ENCODE measurements at places on chromosomes 5 and 9.

DNA sequence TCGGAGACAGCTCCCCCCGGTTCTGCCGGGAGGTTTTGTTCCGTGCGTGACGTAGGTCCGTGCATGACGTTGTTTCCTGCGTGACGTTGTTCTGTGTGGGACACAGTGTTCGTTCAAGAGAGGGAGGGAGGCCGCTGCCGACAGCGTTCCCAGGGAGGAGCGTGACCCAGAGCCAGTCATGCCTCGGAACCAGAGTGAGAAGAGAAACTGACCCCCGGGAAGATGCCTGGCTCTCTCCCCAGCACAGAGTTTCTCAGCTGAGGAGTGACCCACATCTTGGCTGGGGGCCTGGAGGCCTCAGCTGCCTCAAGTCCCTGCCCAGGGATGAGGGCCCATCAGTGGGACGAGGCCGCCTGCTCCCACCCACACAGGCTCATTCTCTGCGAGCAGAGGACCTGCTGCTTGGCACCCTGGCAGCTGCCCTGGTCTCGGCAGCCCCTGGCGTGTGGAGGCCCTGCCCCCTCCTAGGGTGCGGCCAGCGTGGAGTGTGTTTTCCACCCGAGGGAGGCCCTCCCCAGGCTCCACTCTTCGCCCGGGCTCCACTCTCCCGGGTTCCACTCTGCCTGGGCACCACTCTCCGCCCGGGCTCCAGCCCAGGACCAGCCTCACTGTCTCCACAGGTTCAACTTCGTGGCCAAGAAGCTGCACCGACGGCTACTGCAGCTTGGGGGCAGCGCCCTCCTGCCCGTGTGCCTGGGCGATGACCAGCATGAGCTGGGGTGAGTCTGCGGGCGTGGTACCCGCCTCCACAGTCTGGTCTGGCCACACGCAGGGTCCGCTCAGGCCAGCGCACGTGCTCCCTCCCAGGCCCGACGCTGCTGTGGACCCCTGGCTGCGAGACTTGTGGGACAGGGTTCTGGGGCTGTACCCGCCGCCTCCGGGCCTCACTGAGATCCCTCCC, 7.9 kb downstream of the NDOR1 start:
- DNase-seq: no peak

DNA sequence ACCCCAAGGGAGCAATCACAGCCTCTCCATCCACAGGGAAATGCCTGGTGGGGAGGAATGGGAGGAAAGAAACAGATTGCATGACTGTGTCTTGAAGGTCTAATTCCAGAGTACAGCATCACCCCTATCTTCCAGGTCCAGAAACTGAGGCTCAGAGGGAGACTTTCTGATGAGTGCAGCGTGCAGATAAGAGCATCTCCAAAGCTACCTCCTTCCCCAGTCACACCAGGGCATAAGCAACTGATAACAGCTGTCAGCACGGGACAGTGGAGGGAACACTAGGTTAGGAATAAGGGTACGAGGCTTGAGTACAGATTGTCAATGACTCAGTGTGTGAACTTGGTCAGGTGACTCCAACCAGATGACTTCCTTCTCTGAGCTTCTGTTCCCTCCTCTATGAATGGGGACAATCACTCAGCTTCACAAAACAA, 126.9 kb downstream of the KCNIP1 start:
- no peak for DNase-seq

- no peak for DNase-seq
Measured at GRCh38 chr5:146461319-146461718, 14.2 kb downstream of the TCERG1 start.

DNA sequence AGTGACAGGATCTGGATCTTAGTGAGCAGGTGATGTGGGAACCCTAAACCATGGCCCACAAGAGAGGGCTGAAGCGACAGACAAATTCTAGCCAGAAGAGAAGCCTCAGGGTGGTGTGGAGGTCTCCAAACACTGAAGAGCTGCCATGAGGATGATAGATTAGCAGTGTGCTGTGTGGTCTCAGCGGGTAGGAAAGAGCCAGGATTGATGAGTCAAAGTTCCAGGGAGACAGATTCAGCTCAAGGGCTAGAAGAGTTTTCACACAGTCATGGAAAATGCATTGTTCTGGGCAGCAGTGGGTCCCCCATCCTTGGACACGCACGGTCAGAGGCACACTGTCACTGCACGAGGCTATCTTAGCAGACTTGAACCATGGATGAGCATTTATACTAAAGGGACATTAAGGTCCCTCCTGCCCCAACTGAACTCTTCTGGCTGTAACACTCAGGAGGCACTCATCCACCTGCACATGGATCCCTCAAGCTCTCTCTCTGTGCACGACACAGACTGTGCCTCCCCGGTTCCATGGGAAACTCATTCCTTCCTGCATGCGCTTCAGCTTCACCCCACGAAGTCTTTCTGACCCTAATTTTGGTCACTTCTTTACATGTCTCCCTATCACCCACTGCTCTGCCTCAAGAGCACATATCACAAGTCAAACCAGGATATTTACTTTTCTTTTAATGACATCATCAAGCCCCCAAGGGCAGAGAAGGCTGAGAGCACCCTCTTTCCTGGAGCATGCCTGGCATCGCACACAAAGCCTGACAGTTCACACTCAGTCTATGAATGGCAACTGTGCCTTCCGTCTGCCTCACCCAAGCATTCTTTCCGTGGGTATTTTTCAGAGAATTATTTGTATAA, 84.8 kb downstream of the TLE1 start:
- no peak for DNase-seq

GRCh38 chr9:16705111-16705604, 165.3 kb downstream of the BNC2 start:
- DNase-seq: no peak

DNA sequence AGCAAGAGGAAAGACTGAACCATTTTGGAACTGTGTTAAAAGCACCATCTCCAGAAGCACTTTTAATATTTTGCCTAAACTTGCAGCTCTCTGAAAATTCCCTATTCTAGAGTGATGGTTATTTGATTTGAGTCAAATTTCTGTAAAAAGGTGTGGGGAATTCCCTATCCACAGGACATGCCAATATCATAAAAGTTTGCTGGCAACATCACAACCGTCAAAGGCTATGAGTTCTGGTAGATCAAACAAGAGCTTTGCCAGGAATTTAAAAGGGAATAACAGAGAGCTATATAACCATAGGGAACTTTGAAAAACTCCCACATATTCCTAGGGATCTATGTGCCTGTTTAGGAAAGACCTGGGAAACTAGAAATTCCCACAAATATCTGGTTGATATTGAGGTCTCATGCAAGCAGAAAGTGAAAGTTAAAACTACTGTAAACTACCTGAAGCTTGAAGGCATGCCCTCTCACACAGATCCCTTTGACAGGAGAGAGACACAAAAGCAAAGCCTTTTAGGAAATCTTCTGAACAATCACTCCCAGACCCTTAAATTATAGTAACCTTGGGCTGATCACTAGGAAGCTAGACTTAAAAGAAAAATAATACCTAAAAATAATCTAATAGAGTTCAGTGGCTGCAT, 549.9 kb downstream of the ANXA1 start:
- DNase-seq: no peak

- DNase-seq: peak; percentile 7
Measured at GRCh38 chr5:1003296-1003937, 5.2 kb upstream of the NKD2 start.

DNA sequence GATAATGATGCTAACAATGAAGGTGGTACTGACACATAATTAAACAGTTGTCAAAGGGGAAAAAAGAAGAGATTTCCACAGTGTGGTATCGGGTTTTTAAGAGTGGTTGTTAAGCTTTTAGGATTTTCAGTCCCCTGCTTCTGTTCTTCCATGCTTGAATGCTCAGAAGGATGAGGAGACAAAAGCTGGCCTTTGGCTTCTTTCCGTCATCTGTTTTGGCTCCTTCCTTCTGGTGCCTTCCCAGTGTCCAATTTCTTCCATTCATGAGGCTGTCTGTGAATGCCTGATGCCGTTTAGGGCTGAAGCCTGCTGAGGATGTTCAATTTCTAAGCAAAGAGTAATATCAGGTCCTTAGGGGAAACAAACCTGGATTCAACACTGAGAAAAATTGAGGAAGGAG, 179.6 kb upstream of the GLRA1 start:
- DNase-seq: no peak

DNA sequence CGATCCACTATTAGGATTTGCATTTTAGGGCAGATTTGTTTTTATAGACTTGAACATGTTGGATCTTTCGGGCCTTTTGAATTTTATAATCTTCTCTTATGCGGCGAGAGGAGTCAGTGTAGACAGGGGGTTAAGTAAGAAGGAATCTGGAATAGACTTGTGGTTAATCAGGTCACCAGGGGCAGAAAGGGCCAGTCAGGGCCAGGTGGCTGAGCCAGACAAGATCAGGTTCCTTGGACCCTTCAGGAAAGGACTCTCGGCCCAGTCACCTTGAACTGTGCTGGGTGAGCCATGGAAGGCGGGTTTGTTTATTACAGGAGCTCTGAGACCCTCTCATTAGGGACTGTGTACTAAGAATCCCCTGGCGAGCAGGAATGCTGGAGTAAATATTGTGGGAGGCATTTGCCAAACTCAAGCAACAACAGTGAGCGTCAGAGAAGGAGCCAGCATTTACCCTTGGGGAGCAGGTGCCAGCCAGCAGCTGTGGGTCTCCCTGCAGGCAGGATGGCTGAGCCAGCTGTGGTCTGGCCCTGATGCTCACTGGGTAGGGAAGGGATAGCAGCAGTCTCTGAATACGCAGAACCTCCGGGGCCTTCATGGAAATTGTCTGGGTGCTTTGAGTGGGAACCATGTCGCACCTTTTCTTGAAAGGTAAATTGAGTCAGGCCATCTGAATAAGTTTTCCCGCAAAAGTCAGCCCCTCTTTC, 79.2 kb downstream of the UBE2QL1 start:
- no peak for DNase-seq

- DNase-seq: no peak
Measured at GRCh38 chr5:99636663-99637062, 707.9 kb upstream of the CHD1 start.

GRCh38 chr5:128021411-128021810, 62.2 kb upstream of the SLC12A2 start:
- DNase-seq: no peak

DNA sequence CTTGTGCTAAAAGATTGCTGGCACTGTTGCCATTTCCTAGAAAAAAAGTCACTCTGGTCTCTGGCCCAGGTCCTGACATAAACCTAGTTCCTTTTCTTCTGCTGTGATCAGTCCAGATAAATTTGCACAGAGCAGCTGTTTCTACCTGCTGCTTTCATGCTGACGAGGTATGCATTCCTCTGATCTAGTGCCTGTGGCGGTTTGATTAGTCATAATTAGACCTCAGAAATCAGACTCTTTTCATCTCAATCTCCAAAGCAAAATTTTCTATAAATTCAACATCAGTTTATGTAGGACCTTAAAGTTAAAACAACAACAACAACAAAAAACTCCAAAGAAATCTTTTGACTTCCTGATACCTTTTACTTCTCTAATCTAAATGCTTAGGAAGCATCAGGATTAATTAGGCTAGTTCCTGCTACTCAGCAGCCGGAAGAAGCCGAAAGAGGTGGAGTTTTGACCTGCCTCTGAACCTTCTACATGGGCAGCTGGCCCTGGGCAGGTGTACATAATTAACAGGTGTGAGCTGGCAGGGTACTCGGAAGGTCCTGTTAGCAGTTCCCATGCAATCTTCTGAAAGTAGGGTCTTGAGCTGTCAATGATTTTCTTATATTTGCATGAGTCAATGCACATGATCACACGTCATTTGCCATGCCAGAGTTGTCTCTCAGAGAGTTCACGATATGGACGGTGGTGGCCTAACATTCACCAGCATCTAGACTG, 83.3 kb upstream of the CCDC112 start:
- no peak for DNase-seq

DNA sequence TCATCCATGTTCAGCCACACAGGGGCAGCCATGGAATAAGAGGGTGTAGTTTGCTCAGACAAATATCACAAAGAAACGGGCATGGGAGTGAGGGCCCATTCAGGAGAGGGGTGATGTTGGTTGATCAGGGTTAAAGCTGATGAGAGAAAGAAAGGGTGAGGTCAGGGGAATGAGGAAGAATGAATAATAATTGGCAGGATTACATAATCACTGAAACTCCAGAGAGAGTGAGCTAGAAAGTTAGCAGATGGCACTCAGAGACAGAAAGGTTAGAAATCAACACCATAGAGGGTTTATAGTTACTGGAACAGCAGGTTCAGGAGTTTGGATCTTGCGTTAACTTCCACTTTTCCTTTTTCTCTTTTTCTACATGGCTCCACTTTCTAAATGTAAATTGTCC, 113.9 kb downstream of the TAF11L14 start:
- no peak for DNase-seq

GRCh38 chr9:97510797-97511654, 9.6 kb downstream of the TMOD1 start:
- DNase-seq: no peak

DNA sequence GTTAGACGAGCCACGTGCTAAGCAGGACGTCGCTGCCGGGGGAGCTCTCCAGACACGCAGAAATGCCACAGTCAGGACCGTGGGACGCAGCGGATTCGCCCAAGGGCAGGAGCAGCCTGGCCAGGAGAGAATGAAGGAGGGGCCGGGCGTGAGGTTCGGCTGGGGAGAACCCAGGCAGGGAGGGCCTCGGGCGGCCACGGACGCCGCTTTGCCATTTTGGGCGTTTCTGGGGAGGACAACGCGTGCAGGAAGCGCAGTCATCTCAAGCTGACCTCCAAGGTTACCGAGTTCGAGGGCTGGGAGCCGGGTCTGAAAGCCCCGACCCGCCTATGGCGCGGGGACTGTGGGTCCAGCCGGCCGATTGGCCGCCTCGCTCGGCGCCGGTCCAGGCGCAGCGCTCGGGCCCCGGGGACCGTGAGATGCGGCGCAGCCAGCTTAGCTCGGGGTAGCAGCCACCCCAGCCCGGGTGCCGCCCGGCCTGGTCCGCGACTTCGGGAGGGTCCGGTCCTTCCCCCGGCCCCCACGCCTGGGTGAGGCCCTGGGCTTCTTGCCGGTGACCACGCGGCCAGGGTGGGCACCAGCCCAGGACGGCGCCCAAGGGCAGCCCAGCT, 760 bp upstream of the MAN1B1 start:
- DNase-seq: no peak

DNA sequence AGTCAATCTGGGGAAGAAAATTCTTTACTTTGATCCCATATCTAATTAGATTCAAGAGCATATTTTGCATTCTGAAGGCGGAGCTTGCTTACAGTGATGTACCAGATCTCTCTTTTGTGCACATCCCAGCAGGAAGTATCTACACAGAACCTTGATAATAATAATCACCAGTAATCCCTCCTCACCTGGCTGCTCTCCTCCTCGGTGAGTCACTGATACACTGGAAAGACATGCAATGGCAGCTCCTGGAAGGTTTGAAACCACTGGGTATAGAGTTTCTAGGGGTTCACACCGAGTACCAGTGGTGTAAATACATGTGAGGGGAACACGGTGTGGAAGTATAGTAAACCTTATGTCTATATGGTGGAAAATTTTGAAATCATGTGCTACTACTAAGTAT, 205.5 kb upstream of the TARS1 start:
- DNase-seq: no peak

DNA sequence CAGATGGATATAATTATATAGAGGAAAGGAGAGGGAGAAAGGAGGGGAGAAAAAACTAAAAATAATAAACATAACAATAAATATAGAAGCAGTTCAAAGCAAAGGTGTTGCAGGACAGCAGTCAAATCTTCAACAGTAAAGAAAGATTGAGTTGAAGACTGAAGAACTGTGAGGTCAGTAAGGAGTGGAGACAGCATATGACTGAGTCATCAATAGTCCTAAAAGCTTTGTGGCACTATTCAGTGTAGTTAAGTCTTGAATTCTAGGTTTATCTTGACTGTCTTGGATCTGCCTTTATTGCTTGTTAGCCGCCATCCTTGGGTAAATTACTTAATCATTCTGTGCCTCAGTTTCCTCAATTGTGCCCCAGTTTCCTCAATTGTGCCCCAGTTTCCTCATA, 137.0 kb downstream of the MRPS30 start:
- no peak for DNase-seq

All from activated CD4-positive, alpha-beta T cell treated with anti-CD3 and anti-CD28 coated beads for 1 hour (primary cell).